ENCODE measurements at places on chromosomes 2 and 18.

DNA sequence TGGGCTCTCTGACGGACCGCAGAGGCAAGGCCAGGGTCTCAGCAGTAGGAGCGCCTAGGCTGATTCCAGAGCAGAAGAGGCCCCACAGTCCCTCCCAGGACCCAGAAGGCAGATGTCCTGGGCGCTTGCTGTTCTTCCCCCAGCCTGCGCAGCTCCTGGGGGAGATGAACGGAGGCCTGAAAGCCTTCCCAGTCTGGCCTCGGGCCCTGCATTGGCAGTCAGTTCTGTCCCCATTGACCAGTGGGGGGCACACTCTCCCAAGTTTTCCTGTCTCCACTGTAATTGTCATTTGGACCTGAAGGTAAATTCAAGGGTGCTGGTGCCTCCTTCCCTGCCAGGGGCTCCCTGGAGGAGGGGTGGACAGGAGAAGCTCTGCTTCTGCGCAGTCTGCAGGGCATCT lies 345.7 kb downstream of the CYP26B1 start:
- no peak for DNase-seq

DNA sequence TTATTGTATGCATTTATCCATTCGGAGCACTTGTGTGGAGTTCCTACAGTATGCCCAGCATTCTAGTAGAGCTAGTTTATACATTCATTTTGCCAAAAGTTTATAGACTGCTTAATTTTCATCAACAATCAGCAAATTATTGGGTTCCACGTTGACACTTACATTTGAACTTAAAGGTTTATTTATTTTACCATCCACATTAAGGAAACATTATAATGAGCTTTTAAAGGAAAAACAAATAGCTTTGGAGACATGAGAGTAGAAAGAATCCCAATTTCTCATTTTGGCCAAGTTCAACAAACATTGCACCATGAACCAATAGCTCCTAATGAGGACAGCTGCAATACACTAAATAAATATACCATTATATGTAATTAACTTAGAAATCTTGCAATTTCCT lies 501.2 kb upstream of the SMIM21 start:
- no peak for DNase-seq

DNA sequence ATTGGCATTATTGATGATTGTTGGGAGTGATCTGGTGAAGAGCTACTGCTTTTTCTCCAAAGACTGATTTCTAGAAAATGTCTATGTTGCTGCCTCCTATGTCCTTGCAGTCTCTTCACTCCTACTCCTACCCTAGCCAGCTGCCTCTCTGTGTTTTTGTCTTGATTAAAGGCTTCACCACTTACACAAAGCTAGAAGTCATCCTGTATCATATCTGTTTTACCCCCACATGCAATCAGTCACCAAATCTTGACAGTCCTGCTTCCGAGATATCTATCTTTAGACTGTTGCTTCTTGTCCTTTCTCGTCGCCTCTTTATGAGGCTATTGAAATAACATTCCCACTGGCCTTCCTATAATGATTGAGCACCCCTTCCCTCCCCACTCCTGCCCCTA lies 84.5 kb upstream of the ITGA4 start:
- DNase-seq: no peak

- no peak for DNase-seq
Observed at GRCh38 chr2:213066443-213066743, 85.0 kb downstream of the IKZF2 start.

DNA sequence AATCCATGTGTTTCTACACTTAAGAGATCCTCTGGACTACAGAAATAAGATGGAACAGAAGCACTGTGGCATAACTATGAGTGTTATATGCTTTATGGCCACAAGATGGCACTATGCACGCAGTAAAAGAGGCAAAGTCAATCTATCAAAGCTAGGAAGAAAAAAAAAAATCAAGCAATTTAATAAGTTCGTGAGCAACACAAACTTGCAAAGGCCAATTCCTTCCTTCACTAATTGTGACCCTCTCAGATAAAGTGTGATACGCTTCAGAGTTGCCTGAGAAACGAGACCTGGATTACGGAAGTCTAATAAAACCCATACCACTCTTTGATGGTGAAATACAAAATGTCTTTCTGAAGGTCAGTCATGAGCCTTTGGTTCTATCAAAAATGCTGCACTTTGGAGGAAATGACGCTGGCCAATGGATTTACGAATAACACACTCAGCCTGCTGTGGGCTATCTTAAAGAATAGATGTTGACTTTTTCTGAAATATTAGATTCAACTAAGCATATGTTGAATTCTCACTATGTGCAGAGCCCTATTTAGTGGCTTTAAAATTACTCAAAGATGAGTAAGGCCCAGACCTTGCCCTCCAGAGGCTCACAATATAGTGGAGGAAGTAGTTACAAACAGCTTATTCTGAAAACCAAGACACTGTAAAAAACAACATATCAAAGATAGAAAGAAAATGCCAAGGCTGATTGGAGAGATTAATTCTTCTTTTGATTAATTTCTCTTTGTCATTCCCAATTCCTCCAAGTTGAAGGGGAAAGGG lies 35.5 kb upstream of the TTR start:
- no peak for DNase-seq

DNA sequence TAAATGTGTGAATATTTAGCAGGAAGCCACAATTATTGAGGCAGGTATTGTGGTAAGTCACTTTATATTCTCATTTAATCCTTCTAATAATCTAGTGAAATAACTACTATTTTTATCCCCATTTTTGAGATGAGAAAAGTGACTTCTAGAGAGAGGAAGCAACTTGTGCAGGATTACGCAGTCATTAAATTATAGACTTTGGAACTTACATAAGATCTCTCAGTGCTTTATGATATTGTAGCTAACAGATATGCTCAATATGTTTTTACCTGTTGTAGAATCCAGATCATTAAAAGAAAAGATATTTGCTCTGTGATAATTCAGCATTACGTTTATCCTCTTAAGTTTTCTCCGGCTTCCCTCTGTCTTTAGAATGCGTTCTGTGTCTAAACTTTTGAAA lies 50.5 kb downstream of the MBD5 start:
- no peak for DNase-seq

GRCh38 chr2:28133778-28134177 lies 243.2 kb downstream of the BABAM2 start:
- no peak for DNase-seq

- no peak for DNase-seq
Observed at GRCh38 chr2:229511524-229511923, 202.8 kb downstream of the DNER start.

DNA sequence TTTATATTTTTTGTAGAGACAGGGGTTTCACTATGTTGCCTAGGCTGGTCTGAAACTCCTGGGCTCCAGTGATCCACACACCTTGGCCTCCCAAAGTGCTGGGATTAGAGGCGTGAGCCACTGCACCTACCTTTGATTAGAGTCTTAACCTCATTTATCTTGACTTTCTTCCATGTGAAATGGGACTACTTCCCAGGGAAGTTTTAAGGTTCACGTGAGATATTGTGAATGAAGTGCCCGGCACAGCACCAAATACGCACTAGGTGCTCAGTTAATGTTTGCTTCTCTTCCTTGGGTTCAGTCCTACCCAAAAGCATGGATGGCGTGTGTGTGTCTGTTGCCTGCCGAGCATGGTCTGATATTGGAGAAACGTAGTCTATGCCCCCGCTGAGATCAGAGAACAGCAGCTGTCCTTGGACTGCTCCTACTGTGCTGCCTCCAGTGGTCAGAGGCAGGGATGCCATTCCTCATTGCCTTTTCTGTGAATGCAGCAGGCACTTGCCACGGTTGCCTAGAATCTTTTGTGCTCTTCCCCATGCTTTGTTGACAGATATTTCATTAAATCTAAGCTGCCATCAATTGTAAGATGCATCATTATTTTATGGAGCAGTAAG lies 12.3 kb upstream of the TFCP2L1 start:
- no peak for DNase-seq

DNA sequence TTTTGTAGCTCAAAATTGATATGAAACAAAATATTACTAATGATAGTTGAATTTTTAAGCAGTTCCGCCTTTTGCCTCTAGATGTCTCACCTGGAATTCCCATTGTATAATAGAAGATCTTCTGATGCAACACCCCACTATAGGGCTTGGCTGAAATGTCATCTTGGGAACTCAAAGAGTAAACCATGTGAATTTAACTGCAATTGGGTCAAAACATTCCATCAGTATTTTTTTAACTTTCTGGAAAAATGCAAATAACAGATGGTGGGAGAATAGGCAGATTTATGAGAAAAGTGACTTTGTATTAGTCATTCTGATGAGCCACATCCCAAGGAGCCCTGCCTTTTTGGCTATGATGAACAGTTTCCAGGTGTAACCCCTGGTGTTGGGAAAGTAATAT lies 489.9 kb downstream of the NYAP2 start:
- no peak for DNase-seq

DNA sequence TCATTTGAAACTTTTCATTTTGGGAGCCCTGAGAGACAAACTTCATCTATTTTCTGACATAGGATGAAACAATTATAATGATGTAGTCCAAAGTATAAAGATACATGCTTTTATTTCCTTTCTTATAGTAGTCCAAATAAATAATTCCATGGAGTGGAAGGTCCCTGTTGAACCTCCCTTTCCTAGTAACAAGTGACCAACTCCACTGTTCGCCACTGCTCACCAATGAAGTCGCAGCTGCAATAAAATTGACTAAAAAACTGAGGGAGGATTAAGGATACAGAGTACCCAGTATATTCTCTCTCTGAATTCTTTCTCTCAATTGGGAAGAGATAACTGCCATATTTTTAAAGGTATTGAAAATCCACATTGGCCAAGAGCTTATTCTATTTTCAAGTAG lies 14.1 kb downstream of the SERPINB7 start:
- DNase-seq: no peak

GRCh38 chr2:9315280-9315847 lies 108.0 kb downstream of the ITGB1BP1 start:
- no peak for DNase-seq

GRCh38 chr2:15869396-15869795 lies 71.0 kb upstream of the MYCN start:
- no peak for DNase-seq

DNA sequence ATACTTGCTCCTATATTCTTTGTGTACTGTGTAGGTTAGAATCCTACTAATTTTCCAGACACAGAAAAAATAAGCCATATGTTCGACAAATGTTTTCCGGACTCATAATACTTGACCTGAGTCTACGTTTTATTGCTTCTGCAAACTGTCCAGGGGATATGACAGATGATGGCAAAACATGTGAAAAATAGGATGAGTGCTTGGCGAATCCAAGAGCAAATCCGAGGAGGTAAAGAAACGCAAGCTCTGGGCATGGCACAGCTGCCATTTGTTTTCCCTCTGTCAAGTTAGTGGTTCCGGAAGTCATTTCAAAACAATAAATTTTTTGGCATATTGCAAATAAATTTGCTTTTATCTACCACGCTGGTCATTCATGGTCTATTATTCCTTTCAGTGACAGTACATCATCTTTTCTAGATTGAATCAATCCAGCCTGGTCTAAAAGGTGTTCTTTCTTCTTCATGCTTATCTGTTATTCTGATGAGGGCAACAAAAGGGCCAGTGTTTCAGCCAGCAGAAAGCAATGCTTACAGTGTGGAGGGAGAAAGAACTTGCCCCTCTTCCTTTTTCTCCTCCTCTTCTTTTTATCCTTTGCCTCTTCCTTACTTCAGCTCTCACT lies 476.1 kb upstream of the SOX11 start:
- DNase-seq: no peak

DNA sequence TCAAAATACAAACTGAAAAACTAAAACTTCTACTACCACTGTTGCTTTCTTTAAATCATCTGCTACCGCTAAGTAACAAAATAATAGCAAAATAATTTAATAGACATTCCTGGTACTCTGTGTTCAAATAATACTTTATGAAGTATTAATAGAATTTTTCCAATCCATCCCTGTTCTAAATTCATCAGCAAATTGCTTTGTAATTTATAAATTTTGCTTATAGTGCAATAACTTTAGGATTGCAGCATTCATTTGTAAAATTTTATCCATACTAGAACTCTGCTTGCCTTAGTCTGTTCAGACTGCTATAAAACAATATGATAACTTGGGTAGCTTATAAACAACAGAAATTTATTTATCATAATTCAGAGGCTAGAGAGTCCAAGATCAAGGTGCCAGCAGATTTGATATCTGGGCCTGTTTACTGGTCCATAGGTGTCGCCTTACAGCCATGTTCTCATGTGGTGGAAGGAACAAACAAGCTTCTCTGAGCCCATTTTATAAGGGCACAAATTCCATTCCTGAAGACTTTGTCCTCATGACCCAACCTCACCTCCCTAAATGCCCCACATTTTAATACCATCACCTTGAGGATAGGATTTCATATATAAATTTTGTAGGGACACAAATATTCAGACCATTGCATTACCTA lies 415.1 kb upstream of the MAP2 start:
- no peak for DNase-seq

GRCh38 chr2:43039376-43040080 lies 186.9 kb downstream of the ZFP36L2 start:
- DNase-seq: no peak

DNA sequence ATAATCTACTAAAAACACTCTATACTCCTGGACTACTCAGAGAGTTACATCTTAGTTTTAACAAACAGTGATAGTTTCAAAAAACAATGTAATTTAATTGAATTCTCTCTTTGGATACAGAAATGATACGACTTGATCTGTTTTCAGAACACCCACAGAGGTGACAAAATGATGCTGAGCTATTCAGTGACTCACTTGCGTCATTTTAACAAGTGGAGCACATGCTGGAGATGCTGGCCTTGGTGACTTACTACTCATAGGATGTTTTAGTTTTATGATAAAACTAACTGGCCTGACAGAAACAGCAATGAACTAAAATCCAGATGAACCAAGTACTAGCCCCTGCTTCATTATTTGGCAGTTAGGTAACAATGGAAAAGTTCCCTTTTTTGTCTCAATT lies 101.3 kb upstream of the ITGB6 start:
- no peak for DNase-seq

Measured in stimulated activated CD8-positive, alpha-beta memory T cell treated with anti-CD3 and anti-CD28 coated beads, Interleukin-15, amount 100 ng/mL, for 4 hours (primary cell).